Caki2 (cell line): ENCODE measurements at places on chromosomes 7 and 10. TPM values are rescaled to one million over a fixed set of nuclear protein-coding genes. Genes with fewer than 3 reads are reported as not detected.

DNA sequence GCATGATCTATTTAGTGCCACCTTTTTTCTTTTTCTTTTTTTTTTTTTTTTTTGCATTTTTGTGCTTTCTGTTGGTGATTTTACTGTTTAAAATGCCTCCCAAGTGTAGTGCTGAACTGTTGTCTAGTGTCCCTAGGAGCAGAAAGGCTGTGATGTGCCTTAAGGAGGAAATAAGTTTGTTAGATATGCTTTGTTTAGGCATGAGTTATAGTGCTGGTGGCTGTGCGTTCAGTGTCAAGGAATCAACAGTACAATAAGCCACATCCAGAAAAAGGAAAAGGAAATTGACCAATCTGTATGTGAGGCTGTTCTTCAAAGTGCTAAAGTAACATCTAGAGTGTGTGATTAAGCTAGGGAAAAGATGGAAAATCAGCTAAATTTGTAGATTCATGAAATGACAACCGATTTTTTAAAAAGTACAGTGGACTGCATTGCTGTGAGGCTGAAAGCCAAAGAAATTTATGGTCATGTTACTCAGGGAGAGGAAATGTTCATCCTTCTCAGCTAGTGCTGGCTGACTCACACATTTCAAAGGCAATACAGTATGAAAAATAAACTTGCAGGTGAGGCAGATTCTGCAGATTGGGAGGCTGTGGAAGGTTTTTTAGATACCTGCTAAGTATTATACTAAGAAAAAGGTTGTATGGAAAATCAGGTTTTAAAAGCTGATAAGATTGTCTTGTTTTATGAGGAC, 122.7 kb upstream of the ADCY1 start:
- DNase-seq, result no peak

- DNase-seq, result no peak
Measured at GRCh38 chr7:111320133-111320532, 229.2 kb downstream of the LRRN3 start.

- no peak for DNase-seq
Measured at GRCh38 chr10:65234261-65234660, 1691.6 kb upstream of the LRRTM3 start.

The HTR7 gene
- 0.03 TPM in 1 of 2 replicates, not detected in the other for total RNA-seq

- DNase-seq, result peak; percentile 5
Measured at GRCh38 chr10:121696854-121697253, 98.6 kb upstream of the FGFR2 start.

DNA sequence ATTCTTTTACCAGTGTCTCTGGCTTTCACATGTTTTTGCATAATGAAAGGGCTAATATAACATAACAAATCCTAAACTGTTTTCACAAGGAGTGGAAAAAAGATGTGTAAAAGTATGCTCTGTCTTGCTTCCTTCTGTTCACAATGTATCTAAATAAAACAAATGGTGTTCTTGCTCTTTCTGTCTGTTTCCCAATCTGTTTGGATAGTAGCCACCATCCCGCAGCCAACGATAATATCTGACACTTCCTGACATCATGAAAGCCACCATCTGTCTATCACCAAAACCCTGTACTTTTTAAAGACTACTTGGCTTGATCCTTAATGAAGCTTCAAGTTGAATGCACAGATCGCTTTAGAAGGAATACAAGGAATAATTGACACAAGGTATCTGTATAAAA, 246.2 kb downstream of the ETV1 start:
- no peak for DNase-seq

- DNase-seq, result no peak
Measured at GRCh38 chr7:100623951-100624824, 11.8 kb downstream of the MOSPD3 start.

The PPP1R17 gene
- total RNA-seq, result not detected in 2 replicates

GRCh38 chr7:113197274-113197673, 78.9 kb upstream of the SMIM30 start:
- no peak for DNase-seq

GRCh38 chr7:135282561-135283254, 49.1 kb downstream of the STRA8 start:
- no peak for DNase-seq

GRCh38 chr7:98621573-98622482, 4.7 kb downstream of the NPTX2 start:
- DNase-seq, result no peak
